Activated naive CD4-positive, alpha-beta T cell (primary cell): ENCODE measurements at places on chromosomes 2 and 18.

- no peak for DNase-seq
Observed at GRCh38 chr2:14572633-14573032, 59.9 kb upstream of the LRATD1 start.

DNA sequence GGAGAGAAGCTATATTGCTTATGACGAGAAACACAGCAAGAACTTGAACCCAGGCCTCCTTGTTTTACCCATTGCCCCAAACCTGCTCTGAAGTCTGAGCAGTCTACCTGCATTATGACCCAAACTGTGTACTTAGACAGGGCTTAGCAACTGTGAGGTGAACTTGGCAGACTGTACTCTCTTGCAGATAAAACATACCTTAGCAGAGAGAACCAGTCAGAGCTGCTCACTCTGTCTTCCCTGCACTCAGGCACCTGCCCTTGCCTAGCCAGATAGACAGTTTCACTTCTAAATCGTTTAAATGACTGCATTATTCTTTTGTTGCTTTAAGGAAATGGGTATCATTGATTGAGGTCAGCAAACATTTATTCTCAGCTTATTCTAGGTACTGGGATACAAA, 20.3 kb downstream of the ITPRID2 start:
- no peak for DNase-seq

DNA sequence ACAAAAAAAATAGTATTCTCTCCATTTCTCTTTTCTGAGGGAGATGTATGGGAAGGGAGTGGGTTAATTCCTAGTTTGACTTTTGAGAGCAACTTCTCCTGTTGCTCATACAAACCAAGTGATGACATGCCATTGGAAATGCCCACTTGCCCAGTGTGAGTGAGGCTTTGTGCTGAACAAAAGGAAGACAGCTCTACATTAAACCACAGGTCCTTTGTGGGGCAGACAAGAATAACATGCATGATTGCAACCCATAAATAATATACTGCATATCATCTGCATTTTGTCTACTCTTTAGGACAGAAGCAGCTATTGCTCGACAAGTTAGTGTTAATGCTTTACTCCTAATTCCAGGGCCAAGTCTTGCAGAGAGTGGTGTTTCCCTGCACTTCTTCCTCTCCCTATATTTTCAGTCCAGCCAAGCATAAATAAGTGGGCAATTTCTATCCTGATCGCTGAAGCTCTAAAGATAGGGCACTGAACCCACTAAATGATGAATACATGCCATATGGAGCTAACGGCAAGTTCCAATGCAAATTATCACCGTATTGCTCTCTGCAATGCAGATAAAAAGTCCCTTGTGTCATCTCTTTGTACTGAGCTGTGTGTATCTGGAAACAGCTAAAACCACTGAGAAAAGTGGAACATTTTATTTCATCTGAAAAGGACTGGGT, 19.4 kb upstream of the EHBP1 start:
- no peak for DNase-seq

DNA sequence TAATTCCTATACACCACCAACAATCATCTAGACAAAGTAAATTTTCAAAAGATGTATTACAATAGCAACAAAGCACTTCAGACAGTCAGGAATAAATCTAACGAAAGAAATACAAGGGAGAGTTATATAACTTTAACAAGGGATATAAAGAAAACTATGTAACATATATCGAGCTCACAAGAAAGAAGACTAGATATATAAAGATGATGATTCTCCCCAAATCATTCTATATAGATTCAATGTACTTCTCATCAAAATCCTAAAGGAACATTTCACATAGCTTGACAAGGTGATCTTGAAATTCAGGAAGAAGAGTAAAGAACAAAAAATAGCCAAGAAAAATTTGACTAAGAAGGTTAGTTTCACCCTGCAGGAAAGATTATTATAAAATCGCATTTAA, 179.4 kb downstream of the SP3 start:
- no peak for DNase-seq

GRCh38 chr2:85246348-85246747, 81.4 kb downstream of the TGOLN2 start:
- no peak for DNase-seq

DNA sequence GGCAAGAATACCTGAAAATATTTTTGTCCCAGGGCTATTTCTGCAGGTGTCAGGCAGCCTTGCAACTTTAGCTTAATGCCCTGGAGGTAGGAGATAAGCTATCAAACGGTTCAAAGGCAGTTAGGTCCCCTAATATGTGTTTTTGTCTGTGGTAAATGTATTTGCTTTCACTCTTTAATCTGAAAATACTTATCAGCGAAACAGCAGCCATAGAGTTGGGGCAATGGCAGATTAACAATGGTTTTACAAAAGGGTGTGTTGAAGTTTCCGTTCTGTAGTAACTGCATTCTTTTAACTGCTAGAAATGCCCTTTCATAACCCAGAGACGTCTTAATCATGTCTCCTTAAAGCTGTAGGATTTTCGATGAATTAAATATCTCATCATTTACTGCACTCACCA, 265.0 kb upstream of the TRIB2 start:
- DNase-seq = no peak

- DNase-seq = no peak
Observed at GRCh38 chr18:63578357-63578958, 8.7 kb upstream of the SERPINB13 start.

DNA sequence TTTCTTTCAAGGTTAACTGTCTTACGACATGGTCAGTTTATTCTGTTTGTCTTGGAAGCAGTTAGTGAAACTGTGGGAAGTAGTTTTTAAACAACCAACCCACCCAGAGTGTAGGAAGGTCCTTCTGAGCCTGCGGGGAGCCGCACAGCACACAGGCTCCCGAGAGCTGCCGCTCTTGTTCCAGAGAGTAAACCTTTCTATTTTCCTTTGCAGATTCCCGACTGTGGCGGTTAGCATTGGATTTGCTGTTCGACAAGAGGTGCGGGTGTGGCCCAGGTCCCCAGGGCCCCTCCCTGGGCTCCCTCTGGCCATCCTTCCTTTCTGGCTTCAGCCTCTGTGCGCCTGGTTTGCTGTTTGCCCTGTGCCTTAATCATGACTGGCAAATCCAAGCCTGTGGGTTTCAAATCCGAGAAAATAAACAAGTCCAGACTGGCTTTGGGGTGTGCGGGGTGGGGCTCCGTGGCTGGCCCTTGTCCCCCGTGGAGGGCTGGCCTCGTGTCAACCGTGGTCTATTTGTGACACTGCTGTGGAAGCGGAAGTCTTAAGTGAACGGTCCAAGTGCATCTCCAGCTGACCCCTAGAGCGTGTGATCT, 30.7 kb downstream of the IMPA2 start:
- no peak for DNase-seq

GRCh38 chr2:204505946-204506345, 39.3 kb upstream of the PARD3B start:
- DNase-seq = no peak

DNA sequence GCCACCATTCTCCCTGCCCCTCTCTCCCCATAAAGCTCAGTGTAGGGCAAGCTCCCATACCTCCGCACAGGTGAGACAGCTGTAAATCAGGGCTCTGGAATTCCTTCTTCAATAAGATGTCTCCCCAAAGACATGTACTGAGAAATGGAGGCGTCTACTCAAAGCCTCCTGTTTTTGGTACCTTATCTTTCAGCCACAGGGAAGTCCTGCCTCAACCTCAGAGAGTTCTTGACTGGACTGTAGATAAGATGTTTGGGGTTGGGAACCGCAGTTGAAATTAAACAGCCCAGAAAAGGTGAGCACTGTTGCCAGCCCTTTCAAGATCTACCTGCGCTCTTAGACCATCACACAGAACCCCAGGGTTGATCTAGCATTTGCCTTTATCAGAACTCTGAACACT, 1.4 kb upstream of the GALNT14 start:
- DNase-seq = no peak

DNA sequence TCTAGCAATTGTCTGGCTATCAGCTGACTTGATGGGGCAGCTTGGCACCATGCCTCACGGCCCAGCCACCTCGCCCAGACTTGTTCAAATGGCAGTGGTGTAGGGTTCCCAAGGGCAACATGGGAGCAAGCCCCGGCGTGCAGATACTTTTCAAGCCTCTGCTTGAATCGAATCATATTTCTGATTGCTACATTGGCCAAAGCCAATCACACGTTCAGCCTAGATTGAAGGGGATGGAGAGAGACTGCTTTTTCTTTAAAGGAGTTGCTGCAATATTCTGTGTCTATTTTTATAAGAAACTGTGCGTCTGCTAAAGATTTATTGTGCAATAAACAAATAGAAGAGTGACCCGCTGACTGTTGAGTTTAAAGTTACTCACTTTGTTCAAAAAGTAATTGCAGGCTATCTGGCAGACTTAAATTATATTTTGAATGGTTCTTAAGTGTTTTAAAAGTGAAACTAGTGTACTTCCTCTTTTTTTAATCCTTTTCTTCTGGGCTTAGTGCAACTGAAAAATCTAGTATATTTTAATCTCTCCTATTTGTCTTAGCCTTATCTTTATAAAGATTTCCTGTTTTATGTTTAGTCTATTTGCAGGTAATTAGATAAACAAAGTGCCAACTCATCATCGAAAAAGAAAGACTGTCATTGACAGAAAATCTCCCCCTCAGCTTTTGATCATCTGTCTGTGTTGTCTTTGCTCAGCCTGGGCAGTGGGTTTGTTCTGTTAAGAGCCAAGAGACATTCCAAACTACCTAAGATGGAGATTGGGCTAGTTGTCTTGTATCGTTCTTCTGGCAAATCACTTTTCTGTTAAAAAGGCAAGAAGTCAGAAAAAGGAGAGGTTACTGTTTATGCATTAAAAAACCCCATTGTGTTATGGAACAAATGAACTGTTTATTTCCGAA, 156.1 kb downstream of the TPGS2 start:
- no peak for DNase-seq

DNA sequence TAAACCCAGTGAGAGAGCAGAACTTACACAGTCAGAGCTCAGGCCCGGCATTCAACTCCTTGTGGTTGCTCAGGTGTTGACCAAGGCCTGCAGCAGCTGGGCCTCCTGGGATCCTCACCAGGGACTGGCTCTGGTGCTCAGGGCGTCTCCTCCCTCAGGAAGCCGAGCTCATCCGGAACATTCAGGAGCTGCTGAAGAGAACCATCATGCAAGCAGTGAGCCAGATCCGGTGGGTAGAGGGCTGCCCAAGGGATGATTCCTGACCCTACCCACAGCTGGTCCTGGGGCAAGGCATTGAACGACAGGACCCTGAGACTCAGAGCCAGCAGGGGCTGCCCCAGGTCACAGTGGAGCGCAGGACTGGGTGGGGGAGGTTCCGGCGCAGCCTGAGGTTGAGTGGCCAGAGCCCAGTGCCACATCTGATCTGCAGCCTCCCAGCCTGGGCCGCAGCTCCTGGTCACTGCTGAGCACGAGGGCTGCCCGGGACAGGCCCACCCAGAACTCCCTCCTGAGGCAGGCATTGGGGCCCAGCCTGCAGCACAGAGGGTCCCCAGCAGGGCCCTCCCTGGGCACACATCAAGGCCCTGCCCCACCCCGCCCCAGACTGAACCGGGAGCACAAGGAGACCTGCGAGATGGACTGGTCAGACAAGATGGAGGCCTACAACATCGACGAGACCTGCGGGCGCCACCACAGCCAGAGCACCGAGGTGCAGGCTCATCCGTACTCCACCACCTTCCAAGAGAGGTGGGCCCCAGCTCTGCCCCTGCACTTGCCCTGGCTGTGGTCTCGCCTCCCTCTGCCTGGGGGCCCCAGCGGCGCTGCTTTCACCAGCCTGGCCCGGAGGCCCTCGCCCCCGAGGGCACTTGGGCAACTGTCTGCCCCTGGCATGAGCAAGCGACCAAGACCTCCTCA, 2.4 kb downstream of the TEKT4 start:
- DNase-seq = no peak

- DNase-seq = no peak
Observed at GRCh38 chr2:130954873-130955272, 118.2 kb downstream of the ARHGEF4 start.

DNA sequence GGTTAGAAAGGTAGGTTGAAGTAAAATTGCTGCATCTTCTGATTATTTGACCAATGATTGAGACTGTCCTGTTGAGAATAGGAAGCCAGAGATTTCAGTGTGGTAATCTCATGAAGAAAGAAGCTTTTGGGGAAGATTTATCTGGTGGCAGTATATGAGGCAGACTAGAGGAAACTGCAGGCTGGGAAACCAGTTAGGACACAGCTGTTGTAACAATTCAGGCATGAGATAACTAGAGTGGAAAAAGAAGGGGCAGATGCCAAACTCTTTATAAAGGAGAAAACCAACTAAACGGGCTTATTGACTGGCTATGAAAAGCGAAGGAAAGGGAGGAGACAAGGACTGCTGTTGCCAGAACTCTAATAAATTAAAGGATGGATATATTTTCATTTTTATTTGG, 155.6 kb downstream of the TTC27 start:
- no peak for DNase-seq

- no peak for DNase-seq
Observed at GRCh38 chr2:80145499-80145898, 159.1 kb downstream of the LRRTM1 start.

- no peak for DNase-seq
Observed at GRCh38 chr18:79384834-79385233, 10.9 kb upstream of the NFATC1 start.

GRCh38 chr2:31232586-31232985, 1.4 kb upstream of the EHD3 start:
- DNase-seq = no peak

DNA sequence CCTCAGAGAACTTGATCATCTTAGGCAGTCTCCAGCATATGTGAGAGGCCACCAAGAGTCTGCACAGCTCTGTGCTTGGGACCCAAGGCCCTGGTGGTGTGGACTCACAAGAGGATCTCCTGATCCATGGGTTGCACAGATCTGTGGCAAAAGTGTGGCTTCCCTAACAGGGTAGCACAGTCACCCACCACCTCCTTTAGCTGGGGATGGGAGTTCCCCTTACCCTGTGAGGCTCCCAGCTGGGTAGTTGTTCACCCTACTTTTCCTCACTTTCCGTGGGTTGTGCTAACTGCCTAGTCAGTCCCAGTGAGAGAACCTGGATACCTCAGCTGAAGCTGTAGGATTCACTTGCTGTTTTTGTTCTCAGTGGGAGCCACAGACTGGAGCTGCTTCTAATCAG, 123.7 kb downstream of the FTCDNL1 start:
- DNase-seq = no peak

DNA sequence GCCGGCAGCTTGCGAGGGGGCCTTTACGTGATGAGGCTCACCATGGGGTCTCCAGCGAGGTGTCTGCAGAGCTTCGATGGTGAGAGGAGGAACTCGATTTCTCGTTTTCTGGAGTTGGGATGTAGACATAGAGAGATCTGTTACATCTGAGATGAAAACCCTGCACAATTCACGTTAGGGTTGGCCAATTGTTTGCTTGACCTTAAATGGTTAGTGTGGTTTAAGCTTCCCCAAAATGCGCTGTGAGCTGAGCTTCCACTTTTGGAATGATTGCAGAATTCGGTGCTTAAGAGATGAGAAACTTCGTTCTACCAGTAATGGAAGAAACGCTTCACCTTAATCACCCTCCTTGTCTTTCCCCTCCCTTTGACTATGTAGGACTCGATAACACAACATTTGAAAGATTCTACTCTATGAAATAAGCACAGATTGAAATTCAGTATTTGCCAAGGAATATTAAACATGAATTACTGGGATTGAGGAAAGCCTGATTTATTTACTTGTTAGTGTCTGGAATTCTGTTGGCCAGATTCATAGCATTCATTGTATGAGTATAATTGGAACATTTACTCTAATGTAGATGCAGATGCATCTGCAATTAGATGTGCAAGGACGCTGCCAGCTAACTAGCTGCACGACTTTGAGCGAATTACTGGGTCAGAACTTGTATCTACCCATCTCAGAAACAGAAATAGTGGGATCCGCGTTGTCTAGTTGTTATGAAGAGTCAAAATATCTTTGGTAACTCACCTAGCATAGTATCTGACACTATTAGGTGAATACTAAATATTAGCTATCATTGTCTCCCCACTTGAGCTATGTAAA, 1.6 kb upstream of the KLF7 start:
- DNase-seq = no peak

GRCh38 chr2:6845903-6846302, 19.8 kb downstream of the CMPK2 start:
- DNase-seq = no peak
